ENCODE measurements at places on chromosomes 13 and 19. TPM values are rescaled to one million over a fixed set of nuclear protein-coding genes. Genes with fewer than 3 reads are reported as not detected.

GRCh38 chr19:412356-413355 lies 3.7 kb upstream of the C2CD4C start:
- no peak for DNase-seq

DNA sequence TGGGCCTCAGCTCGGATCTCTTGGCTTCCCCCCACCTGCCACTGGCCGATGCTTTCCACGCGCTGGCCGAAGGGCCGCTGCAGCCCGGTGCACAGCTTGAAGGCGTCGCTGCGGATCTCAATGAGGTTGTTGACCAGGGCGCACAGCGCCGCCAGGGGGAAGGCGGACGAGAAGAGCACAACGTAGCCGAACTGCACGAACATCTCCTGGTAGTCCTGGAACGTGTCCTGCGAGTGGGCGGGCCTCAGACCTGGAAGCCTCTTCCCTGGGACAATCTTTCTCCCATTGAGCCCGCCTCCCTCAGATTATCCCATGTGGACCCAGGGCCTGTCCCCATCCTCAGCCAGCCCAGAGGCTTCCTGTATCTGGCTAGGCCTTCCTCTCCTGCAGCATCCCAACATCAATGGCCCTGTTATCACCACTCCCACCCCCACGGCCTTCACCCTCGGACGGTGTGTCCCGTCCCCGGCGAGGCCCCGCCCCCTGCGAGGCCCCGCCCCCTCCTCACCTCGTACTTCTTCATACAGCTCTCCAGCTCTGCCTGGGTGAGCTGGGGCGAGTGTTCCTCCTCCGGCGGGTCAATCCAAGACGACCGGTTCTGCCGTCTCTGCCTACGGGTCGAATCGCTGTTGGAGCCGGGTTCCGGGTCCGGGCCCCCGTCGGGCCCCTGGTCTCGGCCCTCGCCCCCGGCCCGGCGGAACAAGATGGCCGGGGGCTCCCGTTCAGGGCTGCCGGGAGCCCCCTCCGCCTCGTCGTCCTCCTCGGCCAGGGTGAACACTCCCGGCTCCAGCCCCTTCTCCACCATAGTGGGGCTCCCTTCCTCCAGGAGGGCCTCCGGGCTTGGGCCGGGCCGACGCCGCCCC lies 6.8 kb downstream of the ANO8 start:
- peak; percentile 75 for DNase-seq

GRCh38 chr13:46468570-46469463 lies 81.8 kb upstream of the RUBCNL start:
- DNase-seq, result no peak

DNA sequence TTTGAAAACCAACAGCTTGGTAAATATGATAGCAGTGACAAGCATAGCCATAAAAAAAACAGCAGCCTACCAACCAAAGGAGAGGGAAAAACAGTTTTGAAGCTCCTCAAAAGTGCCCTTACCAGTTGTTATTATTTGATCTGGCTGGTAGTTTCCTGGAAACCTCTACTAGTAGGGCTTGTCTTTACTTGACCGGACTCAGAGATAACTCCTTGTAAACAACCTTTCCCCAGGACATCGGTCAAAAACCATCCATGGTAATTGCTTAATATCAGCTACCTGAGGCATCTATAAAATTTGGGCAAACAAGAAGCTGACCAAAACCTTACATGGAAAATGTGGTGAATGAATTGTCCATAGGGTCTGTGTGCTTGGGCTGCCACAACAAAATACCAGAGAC lies 210.9 kb downstream of the FGF14 start:
- no peak for DNase-seq

- no peak for DNase-seq
Measured at GRCh38 chr19:44777715-44778347, at the start of gene CBLC. TSS of gene CBLC (plus strand) at chr19:44777890. CDS start at chr19:44777932, 42 bp downstream.

DNA sequence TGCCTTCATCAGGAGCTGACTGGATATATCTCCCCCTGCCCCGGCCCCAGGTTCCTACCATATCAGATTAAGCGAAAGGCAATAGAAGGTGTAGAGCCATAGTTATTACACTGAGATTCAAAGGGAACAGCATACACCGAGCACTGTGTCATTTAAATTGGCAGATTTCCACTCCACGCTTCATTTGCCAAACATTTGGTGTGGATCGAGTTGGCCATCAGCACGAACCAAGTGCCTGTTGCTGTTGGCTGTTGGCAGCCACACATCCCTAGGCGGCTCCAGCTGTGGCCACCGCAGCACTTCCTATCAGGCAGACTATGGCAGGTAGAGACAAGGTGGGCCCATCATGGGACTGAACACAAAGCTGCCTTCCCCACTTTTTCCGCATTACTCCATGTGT lies 115.8 kb downstream of the CCNA1 start:
- no peak for DNase-seq

DNA sequence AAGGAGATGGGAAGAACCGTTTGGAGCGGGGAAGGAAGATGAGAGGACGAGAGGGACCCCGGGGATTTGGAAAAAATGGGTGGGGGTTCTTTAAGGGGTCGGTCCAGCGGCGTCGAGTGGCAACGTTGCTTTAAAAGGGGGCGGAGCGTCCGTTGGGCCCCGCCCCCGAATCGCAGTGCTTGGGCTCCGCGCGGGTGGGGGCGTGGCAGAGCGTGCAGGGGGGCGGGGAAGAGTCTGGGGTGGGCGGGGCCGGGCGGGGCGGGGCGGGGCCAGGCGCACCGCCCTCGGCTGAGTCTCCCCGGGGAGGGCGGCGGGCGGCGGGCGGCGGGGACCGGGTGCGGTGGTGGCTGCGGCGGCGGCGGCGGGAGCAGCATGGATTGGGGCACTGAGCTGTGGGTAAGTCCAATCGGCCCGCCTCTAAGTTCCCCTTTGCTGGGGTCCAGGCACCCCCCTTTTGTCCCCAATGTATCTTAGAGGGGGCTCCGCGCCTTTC lies at the start of gene TRIP10:
Gene TRIP10, plus strand, starts transcription at position 291 of the 493 bp plus-strand sequence. Its CDS starts 82 bp downstream, at position 373.
- peak; percentile 90 for DNase-seq

- DNase-seq, result no peak
Measured at GRCh38 chr13:23147827-23148226, 33.0 kb upstream of the SGCG start.

DNA sequence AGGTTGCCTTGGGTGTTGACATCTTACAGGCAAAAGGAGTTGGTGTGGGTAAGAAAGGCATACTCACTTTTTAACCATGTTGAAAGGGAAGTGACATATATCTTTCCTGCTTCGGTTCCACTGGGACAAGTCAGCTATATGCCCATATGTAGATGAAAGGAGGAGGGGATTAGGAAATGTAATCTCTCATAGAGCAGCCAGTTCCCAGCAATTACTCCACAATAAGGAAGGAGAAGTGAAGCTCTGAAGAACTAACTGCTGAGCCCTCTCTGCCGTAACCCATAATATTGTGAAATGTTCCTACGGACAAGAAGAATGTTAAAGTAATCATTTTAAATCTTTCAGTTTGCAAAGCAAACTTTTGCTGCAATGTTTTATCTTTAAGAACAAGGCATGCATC lies 82.2 kb downstream of the EDNRB start:
- DNase-seq, result no peak

- no peak for DNase-seq
Measured at GRCh38 chr19:953445-954271, 27.8 kb downstream of the ARID3A start.

- DNase-seq, result no peak
Measured at GRCh38 chr19:51110666-51110971, 2.4 kb upstream of the CTU1 start.

GRCh38 chr19:6794686-6795431 lies 22.4 kb downstream of the VAV1 start:
- DNase-seq, result no peak

KCNRG gene
- not detected for total RNA-seq

PNMA8B gene
- 3.1 TPM for total RNA-seq

SYNGR4 gene
- not detected for total RNA-seq

SLC10A2 gene
- not detected for total RNA-seq

DNA sequence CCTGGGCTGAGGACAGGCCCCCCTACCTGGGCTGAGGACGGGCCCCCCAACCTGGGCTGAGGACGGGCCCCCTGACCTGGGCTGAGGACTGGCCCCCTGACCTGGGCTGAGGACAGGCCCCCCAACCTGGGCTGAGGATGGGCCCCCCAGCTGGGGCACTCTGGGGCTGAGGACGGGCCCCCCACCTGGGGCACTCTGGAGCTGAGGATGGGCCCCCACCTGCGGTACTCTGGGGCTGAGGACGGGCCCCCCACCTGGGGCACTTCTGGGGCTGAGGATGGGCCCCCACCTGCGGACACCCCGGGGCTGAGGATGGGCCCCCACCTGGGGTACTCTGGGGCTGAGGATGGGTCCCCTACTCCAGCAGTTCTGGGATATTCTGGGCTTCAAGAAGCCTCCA lies 65.5 kb downstream of the RASA3 start:
- no peak for DNase-seq

DNA sequence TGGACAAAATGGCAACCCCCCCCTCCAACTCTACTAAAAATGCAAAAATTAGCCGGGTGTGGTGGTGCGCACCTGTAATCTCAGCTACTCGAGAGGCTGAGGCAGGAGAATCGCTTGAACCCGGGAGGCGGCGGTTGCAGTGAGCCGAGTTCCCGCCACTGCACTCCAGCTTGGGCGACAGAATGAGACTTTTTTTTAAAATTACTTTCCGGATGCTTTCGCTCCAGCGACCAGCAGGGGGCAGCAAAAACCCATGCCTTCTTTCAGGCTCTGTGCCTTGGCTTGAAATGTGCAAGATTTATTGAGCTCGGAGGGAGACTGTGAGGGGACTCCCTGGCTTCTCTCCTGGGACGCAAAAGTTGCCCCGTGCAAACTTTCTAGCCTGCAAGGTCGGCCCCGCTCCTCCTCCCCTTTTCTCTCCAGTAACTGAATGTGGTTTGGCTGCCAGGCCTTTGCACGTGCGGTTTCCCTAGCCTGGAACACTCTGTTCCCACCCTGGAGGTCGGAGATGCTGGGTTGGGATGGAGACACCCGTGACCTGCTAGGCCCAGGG lies 61.4 kb upstream of the NFIC start:
- DNase-seq, result peak; percentile 66

BEST2 gene
- not detected for total RNA-seq

DNA sequence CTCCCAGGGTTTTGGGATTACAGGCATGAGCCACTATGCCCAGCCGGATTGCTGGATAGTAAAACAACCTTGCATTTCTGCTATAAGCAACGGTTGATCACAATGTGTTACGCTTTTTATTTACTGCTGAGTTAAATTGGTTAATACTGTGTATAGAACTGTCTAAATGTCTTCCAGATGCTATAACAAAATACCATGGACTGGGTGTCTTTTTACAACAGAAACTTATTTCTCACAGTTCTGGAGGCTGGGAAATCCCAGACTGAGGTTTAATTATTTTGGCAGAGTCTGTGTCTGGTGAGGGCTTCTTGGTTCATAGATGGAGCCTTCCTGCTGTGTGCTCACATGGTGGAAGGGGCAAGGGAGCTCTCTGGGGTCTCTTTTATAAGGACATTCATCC lies 65.5 kb downstream of the ING1 start:
- no peak for DNase-seq

- no peak for DNase-seq
Measured at GRCh38 chr13:48534911-48535501, 2.1 kb upstream of the RCBTB2 start.

ADM5 gene
- 6.0 TPM for total RNA-seq

Data from uterus (tissue), 4 donors.